Activated CD8-positive, alpha-beta memory T cell treated with anti-CD3 and anti-CD28 coated beads, Interleukin-2, amount 10 ng/mL, durations not matched to agents 7 days and 5 days (primary cell): ENCODE measurements at places on chromosomes 4 and X. TPM values are rescaled to one million over a fixed set of nuclear protein-coding genes. Genes with fewer than 3 reads are reported as not detected.

DNA sequence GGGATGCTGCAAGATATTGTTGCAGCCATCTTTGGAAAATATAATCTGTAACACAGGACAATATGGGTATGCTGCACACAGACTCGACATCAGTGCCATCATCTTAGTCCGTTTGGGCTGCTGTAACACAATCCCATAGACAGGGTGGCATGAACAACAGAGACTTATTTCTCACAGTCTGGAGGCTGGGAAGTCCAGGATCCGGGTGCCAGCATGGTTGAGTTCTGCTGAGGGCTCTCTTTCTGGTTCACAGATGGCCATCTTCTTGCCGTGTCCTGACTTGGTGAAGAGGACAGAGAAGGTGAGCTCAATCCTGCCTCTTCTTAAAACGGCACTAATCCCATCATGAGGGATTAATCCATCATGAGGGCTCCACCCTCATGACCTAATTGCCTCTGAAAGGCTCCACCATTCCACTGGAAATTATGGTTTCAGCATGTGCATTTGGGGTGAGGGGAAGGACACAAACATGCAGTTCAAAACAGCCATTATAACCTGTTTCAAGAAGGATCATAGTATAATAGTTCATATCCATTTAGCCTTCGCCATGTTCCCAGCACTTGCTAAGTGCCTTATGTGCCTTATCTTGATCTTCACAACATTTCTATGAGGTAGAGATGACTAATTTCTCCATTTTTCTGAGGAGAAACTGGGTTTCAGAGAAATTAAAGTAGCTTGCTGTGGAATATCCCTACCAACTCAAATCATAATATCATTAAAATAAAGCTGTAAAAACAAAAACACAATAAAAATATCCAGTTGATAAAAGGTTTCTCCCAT is 27.9 kb upstream of the SPP1 start:
- DNase-seq = no peak
- H3K36me3 ChIP-seq = no peaks in the 10 kb centered on the region
- H3K27ac ChIP-seq = no peak overlapping the region
- no peak overlapping the region for H3K4me3 ChIP-seq
- H3K4me1 ChIP-seq = no peaks in the 10 kb centered on the region
- H3K27me3 ChIP-seq = peaks cover 42% of the 10 kb centered on the region

DNA sequence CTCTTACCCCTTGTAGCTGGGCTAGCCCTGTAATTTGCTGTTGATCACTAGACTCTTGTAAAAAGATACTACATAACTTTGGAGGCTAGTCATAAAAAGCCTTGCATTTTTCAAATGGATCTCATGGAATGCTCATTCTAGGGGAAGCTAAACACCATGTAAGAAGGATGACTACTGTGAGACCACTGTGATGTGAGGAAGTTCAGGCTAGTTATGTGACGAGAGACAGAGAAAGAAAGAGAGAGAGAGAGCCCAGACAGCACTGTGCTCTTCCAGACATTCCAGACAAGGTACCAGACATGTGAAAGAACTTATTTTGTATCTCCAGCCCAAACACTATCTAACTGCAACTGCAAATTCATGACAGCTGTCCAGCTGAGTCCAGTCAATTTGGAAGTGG is 404.6 kb upstream of the PITX2 start:
- no peaks in the 10 kb centered on the region for H3K4me1 ChIP-seq
- H3K4me3 ChIP-seq = no peak overlapping the region
- no peak overlapping the region for H3K27ac ChIP-seq

DNA sequence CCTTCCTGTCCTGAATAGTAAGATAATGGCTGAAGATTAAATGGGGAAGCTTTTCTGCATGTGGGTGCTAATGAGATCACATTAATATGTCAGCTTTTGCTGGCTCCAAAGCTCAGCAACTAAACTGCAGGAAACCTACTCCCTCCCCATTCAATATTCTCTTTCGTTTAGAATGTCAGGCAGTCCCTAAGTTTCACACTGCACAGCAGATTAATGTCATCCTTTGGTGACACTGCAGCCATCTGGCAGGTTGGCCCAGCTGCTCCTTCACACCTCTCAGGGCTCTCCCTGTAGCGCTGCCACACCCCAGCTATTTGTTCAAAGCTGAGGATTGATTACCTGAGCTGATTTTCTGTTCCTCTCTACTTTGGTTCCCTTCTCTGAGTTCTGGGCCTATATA is 110.5 kb downstream of the KDR start:
- no peaks in the 10 kb centered on the region for H3K36me3 ChIP-seq
- no peaks in the 10 kb centered on the region for H3K27me3 ChIP-seq
- no peak for DNase-seq

- H3K4me1 ChIP-seq = no peaks in the 10 kb centered on the region
- H3K27me3 ChIP-seq = no peaks in the 10 kb centered on the region
- no peaks in the 10 kb centered on the region for H3K36me3 ChIP-seq
- H3K27ac ChIP-seq = no peak overlapping the region
- DNase-seq = no peak
- H3K4me3 ChIP-seq = no peak overlapping the region
Observed at GRCh38 chr4:143782521-143782920, 82.0 kb upstream of the FREM3 start.

DNA sequence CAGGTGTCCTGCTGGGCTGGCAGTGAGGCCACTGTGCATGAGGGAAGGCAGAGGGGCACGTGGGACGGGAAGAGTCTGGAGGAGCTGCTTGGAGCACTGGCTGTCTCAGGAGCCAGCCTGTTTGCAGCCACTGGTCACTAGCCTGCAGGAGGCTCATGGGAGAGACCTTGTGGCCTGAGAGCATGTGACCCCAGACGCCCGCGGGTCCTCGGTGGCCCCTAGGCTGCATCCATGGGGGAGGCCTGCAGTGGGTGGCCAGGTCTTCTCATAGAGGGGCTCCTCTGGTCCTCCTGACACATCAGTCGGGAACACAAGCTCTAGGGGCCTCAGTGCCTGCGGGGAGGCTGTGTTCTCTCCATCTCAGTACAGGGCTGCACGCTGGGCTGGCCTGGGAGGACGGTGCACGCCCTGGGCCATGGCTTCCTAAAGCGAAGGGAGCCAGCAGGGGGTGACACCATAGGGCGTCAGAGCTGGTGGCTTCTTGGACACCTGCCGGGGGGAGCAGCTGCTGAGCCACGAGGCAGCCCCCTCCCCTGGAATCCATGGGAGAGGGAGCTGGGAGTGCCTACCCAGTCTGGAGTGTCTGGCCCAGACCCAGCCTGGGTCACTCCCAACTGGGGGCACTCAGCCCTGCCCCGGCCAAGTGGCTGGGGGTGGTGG is 12.3 kb downstream of the NAT8L start:
- H3K27me3 ChIP-seq = no peaks in the 10 kb centered on the region
- no peak for DNase-seq

GRCh38 chr4:85780664-85781063 is 305.7 kb downstream of the ARHGAP24 start:
- no peak for DNase-seq
- no peak overlapping the region for H3K4me3 ChIP-seq
- no peaks in the 10 kb centered on the region for H3K27me3 ChIP-seq
- no peaks in the 10 kb centered on the region for H3K4me1 ChIP-seq
- no peak overlapping the region for H3K27ac ChIP-seq

DNA sequence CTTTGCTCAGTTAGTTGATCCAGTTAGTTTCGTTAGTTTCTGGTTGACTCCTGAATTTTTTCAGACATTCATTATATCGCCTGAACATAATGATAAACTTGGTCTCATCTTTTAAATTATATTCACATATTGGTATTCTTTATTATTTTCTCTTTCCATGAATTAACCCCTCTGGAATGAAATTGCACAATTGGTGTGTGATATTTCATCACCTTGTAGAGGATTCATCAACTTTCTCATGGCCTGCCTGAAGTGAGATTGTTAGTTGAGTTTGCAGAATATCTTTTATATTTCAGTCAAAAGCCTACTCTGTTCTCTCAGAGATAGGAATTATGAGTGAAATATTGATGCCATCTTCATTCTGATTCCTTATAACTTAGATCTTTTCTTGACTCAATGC is 1160.6 kb upstream of the AGA start:
- H3K36me3 ChIP-seq = no peaks in the 10 kb centered on the region
- no peak overlapping the region for H3K4me3 ChIP-seq
- no peaks in the 10 kb centered on the region for H3K27me3 ChIP-seq
- no peak for DNase-seq
- H3K27ac ChIP-seq = no peak overlapping the region
- H3K4me1 ChIP-seq = no peaks in the 10 kb centered on the region

DNA sequence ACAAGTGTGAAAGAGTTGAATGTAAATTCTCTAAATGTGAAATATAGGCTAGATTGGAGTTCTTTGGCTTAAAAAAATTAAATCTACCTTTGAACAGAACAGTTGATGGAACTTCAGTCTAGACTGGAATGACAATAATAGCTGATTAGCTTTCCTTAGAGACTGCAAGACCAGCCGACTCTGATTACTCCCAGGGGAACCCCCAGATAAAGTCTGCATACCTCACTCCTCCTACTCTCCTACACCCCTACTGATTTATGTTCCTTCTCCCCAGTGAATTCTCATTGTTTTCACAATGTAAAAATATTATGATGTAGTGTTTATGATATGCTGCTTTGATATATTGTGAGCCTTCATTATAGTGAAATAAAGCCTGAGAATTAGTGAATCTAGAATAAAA is 241.3 kb downstream of the CFAP299 start:
- no peak for DNase-seq
- H3K4me1 ChIP-seq = no peaks in the 10 kb centered on the region
- no peak overlapping the region for H3K27ac ChIP-seq

DNA sequence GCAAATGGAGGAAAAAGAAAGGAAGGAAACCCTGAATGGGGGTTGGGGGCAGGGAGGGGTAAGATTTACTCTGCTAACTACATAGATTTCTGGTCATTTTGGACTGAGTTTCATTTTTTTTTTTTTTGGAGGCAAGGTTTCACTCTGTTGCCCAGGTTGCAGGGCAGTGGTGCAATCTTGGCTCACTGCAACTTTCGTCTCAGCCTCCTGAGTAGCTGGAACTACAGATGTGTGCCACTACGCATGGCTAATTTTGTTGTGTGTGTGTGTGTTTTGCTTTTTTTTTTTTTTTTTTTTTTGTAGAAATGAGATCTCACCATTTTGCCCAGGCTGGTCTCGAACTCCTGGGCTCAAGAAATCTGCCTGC is 223.5 kb downstream of the APBB2 start:
- no peak overlapping the region for H3K4me3 ChIP-seq
- no peak for DNase-seq
- H3K27me3 ChIP-seq = no peaks in the 10 kb centered on the region

DNA sequence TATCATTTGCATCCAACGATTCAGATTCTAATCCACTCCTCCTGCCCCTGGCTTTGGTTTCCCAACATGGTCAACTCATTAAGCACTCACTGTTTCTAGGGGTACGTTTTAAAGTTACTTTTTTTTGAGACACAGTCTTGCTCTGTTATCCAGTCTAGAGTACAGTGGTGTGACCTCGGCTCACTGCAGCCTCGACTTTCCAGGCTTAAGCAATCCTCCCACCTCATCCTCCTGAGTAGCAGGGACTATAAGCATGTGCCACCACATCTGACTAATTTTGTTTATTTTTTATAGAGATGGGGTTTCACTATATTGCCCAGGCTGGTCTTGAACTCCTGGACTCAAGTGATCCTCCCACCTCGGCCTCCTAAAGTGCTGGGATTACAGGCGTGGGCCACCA is 48.9 kb downstream of the TMEM156 start:
- no peak overlapping the region for H3K27ac ChIP-seq
- no peak overlapping the region for H3K4me3 ChIP-seq
- H3K27me3 ChIP-seq = no peaks in the 10 kb centered on the region

- H3K27ac ChIP-seq = peak overlapping the region; percentile 13
- DNase-seq = peak; percentile 53
- no peaks in the 10 kb centered on the region for H3K36me3 ChIP-seq
- peaks cover 11% of the 10 kb centered on the region for H3K4me1 ChIP-seq
- no peaks in the 10 kb centered on the region for H3K27me3 ChIP-seq
Observed at GRCh38 chr4:4502694-4503311, 39.0 kb downstream of the STX18 start.

DNA sequence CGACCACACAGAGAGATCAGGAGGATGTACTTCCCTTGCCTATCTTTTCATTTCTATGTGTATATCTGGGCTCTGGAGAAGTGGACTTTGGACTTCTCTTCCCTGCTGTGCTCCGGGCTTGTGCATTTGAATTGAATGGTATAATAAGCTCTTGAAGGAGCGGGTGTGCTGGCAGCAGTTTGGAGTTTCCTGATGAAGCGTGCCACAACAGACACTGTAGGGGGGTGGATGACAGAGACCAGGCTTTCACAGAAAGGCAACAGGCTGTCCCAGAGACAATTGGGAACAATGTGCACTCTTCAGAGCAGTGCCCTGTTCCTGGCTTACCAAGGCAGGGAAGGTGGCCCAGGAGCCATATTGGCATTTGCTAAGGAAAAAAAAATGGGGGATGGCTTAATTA is 170.1 kb downstream of the FRMPD4 start:
- H3K4me1 ChIP-seq = no peaks in the 10 kb centered on the region
- no peaks in the 10 kb centered on the region for H3K27me3 ChIP-seq
- H3K27ac ChIP-seq = no peak overlapping the region
- H3K4me3 ChIP-seq = no peak overlapping the region
- no peak for DNase-seq

GRCh38 chr4:124060261-124060918 is 652.1 kb downstream of the ANKRD50 start:
- H3K4me1 ChIP-seq = no peaks in the 10 kb centered on the region
- peaks cover 3% of the 10 kb centered on the region for H3K27me3 ChIP-seq
- H3K4me3 ChIP-seq = no peak overlapping the region
- DNase-seq = no peak
- H3K27ac ChIP-seq = no peak overlapping the region
- H3K36me3 ChIP-seq = no peaks in the 10 kb centered on the region

NPY2R gene
- total RNA-seq = not detected

GATA1 gene
- not detected for total RNA-seq

TREX2 gene
- 2.0 TPM for total RNA-seq

MTNR1A gene
- not detected for total RNA-seq

GRPR gene
- total RNA-seq = not detected

ATP1B4 gene
- not detected for total RNA-seq

PGAM4 gene
- not detected for total RNA-seq

TSPAN7 gene
- total RNA-seq = not detected

GAGE12H gene
- not detected for total RNA-seq

RADX gene
- total RNA-seq = 5.2 TPM

UGT2B7 gene
- total RNA-seq = not detected

PF4V1 gene
- total RNA-seq = not detected

PDE6B gene
- total RNA-seq = 10.0 TPM

UGT2A1 gene
- not detected for total RNA-seq
